ENCODE measurements at places on chromosomes 6 and 20.
A peak's percentile ranks its signal among the peaks of the same experiment; 100 is the strongest.

DNA sequence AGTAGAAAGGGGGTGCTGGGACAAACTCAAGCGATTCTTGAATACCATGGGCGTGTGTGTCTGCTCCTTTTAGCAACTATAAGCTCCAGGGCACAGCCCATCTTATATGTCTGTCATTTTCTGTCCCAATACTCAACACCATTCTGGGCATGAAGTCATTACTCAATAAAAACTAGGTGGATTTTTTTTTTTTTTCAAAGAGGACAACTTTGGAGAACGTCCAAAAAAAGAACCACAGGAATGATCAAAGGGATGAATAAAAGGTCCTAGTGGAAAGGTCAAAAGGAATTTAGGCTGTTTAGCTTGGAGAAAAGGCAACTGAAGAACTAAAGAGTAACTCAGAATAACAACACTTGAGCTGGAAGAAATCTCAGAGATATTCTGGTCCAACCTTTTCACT lies 24.4 kb downstream of the UQCC1 start:
- DNase-seq = no peak

- peak; percentile 99 for DNase-seq
These were observed 588 bp upstream of the ACSS2 start for GRCh38 chr20:34875642-34876405.

DNA sequence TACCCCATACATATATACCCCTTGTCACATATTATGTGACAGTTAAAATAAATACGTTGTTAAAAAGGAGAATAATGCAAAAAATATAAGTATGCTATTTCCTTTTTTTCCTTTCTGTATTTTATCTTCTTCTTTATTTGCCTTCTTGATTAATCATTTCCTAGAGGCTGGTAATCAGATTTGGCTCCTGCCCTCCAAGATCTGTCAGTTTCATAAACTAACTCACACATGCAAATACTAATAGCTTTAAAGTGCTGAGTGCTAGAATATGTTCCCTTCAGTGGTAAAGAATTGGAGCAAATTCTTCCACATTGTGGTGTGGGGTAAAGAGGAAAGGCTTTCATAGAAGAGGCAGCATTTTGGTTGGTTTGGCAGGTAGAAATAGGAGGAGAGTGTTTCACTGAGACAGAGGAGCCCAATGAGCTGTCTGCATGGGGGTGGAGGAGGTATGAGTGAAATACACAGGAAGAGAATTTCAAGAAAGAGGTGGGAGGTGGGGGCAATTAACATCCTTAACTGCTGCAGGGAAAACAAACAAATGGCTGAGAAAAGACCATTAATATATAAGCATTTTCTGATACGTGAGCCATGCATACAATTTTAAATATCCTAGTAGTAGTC lies 523.9 kb downstream of the BMP2 start:
- no peak for DNase-seq

DNA sequence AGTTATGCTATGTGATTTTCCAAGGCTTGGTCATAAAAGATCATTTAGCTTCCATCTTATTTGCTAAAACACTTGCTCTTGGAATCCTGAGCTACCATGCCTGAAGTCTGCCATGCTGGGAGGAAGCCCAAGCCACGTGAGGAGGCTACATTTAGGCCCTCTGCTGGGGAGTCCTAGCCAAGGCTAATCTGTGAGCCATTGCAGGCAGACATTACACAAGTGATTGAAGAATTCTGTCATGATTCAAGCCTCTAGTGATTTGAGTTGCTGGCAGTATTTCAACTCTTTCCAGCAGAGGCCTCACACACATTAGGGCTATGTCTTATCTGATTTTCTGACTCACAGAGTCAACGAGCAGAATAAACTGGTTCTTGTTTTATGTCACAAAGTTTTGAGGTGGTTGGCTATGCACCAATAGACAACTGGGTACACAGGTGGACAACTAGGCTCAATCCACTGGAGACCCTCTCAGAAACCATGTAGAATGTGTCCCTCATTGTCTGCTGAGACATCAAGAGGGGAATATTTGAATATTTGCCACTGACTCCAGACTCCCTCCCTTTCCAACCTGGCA lies 227.2 kb upstream of the SULF2 start:
- DNase-seq = no peak

GRCh38 chr6:113560908-113561307 lies 296.2 kb upstream of the MARCKS start:
- no peak for DNase-seq

DNA sequence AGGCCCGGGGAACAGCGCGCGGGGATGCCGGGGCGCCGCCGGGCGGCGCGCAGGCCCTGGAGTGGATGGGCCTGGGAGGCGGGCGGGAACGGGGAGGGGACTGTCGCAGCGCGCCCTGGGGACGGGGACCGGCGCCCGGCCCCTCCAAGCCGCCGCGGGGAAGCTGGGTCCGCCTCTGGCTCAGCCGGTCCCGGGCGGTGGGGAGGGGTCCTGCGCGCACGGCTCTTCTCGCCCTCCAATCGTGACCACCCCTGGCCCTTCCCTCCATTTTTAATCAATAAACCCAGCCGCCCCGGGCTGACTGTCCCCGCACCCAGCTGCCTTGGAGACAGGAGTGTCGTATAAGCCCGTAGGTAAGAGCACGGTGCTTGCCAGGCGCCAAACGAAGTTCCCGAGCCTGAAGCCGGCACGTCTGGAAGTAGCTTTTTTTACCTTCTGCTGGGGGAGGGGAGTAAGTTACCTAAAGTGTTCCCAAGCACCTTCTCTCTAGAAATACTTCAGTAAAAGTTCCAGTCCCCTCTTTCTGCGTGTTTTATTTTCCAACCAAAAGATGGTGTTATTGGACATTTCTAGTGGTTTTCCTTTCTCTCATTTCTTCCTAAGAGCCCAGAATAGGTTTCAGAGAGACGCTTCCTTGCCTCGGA lies 780 bp upstream of the TAF4 start:
- DNase-seq = no peak

GRCh38 chr6:121497970-121498375 lies 62.5 kb downstream of the GJA1 start:
- no peak for DNase-seq

GRCh38 chr6:144062786-144063185 lies 32.6 kb downstream of the SF3B5 start:
- no peak for DNase-seq

Data from thoracic aorta (tissue), 2 donors.